ENCODE measurements at places on chromosomes 13 and 19. TPM values are rescaled to one million over a fixed set of nuclear protein-coding genes. Genes with fewer than 3 reads are reported as not detected.

The PTGER1 gene
- not detected for polyA plus RNA-seq

The NFIX gene
- 0.09 TPM for polyA plus RNA-seq

The ZNF560 gene
- not detected for polyA plus RNA-seq

The CD177 gene
- not detected for polyA plus RNA-seq

The C13orf42 gene
- polyA plus RNA-seq, result not detected

The PRR22 gene
- polyA plus RNA-seq, result not detected

The ZNF606 gene
- polyA plus RNA-seq, result 9.1 TPM

The FLT3LG gene
- 24.3 TPM for polyA plus RNA-seq

The ZNF543 gene
- polyA plus RNA-seq, result 7.3 TPM

The EPSTI1 gene
- polyA plus RNA-seq, result 30.1 TPM

The ANGPTL4 gene
- not detected for polyA plus RNA-seq

The USHBP1 gene
- not detected for polyA plus RNA-seq

The SLC7A9 gene
- not detected for polyA plus RNA-seq

The CGB7 gene
- not detected for polyA plus RNA-seq

The SLC25A41 gene
- polyA plus RNA-seq, result not detected

The HOOK2 gene
- polyA plus RNA-seq, result 6.6 TPM

The IZUMO4 gene
- 0.83 TPM for polyA plus RNA-seq

The PLPP2 gene
- polyA plus RNA-seq, result 0.53 TPM

The ZNF729 gene
- polyA plus RNA-seq, result not detected

The KLK8 gene
- polyA plus RNA-seq, result not detected
